ENCODE measurements at places on chromosomes 7 and 10.

DNA sequence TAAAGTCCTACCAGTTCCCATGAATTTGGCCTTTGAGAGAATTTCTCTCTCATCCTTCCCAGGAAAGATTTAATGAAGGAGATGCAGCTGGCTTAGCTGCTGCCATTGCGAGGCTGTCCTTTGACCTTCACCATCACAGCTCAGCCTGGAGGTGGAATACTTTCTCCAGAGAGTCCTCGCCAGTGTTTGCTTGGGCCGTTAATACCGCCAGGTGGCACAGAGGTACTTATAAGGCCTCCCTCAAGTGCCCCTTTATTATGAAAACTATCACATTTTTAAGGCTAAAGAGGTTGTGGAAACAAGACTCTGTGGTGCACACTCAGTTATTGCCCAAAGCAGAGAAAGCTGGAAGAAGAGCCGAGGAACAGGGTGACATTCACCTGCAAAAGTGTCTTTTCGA is 330.6 kb downstream of the CCSER2 start:
- DNase-seq, result no peak

GRCh38 chr10:110808615-110809014 is 63.1 kb upstream of the PDCD4 start:
- DNase-seq, result no peak

DNA sequence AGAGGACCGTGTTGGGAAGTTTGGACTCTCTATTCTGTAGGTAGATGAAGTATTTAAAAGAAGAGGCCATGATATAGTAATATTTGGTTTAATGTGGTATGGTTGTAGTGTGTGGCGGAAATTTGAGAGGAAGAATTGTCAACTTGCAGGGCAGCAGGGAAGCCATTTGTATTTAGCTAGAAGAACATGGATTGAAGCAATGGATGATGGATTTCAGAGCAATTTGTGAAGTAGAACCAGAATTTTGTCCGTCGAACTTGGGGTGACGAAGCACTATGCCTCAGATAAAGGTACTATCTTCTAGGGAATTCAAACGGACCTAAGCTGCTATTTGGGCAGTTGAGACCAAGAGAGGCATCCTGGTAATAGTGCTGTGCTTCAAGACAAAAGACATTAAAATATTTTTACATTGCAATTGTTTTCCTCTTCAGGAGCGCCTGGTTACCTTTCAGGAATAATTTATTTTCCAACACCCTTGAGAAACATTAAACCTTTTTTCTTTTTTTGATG is 615 bp upstream of the WBP1L start:
- no peak for DNase-seq

- DNase-seq, result no peak
Measured at GRCh38 chr10:61975391-61975932, 74.0 kb downstream of the ARID5B start.

DNA sequence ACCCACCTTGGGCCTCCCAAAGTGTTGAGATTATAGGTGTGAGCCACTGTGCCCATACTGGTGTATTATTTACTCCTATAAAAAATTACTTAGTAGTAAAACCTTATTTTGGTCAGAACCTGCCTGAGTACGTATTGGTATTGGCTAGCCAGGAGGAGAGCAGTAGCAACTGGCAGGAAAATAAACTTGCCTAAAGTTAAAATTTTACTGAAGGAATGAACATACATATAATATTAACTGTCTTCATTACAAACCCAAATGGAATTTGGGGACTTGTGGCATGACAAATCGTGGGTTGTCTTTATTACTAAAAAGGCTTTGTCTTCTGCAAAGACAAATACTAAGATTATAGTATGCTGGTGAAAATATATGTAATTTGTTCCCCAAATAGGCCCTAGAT is 8.4 kb downstream of the RAB18 start:
- no peak for DNase-seq
